ENCODE measurements at places on chromosomes 16 and 17.

DNA sequence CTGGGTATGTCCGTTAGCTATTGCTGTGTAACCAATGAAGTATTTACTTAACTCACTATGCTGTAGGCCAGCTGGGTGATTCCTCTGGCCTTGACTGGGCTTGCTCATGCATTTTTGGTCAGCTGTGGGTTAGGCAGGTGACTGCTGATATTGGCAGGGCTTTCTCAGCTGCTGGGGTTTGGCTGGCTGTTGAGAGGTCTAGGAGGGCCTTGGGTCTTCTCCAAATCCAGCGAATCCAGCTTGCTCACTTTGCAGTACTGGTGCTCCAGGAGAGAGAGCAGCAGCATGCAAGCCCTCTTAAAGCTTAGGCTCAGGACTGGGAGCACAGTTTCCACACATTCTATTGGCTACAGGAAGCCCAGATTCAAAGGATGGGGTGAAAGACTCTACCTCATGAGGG is 270.1 kb downstream of the PHKB start:
- DNase-seq, result no peak

DNA sequence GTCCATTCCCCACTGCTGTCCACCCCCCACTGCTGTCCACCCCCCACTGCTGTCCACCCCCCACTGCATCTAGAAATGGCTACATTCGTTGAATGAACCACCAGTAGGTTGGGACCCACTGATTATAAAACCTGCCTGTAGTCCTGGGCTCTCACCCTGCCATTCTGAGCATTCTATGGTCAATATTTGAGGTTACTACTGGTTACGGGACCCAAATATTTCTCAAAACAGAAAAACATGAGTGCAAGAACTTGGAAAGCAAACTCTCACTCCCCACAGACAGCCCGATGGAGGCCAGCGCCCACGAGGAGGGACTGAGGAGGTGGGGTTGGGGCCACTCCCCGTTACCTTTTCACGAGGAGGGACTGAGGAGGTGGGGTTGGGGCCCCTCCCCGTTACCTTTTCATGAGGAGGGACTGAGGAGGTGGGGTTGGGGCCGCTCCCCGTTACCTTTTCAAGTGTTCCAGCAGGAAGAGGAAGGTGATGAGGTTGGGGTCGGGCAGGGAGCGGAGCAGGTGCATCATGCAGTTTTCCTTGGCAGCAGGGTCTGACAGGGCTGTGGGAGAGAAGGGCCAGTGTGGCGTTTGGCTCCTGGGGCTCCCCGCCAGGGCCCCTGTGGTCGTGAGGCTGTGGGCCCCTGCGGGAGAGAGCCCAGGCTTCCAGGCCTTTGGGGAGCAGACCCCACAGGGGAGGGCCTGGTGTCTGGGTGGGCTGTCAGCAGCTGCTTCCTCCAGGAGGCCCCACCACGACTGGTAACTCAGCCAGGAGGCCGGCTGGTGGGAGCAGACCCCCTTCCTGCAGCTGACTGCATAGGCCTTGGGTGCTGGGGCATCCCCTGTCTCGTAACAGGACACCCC is 12.5 kb downstream of the TIMM22 start:
- no peak for DNase-seq

DNA sequence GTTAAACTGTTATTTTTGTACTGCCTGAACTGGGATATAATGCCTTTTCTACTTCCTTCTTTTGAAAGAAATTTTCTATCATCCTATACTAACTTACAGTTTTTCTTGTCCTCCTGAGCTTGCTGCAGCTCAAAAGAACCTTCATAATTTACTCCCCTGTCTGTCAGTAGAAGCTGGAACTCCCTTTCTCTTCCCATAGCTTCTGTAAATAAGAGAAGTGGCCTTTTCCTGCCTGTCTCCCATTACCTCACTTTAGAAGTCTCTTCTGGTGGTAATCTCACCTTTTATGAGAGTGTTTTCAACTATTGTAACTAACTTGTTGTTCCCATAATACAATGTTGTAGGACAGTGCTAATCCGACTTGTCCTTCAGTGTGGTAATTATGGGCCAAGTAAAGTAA is 246.7 kb upstream of the TBX2 start:
- DNase-seq, result no peak

GRCh38 chr17:74679374-74679773 is 33.3 kb downstream of the CD300LF start:
- no peak for DNase-seq

DNA sequence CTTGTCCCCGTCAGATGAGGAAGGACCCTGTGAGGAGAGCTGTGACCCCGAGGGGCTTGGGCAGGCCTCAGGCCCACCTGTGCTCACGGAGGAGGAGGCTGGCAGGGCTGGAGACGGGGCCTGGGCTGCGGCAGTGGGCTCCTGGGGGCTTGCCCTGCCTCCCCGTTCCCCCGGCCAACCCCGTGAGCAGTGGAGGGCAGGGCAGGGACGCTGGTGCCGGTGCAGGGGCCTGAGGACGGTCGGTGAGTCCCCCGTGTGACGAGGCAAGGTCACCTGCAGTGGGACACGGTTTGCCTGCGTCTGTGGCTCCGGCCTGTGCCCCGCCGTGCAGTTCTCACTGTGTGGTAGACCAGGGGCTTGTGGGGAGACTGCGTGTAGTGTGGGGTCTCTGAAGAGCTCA is 8.3 kb upstream of the RHOT2 start:
- no peak for DNase-seq

DNA sequence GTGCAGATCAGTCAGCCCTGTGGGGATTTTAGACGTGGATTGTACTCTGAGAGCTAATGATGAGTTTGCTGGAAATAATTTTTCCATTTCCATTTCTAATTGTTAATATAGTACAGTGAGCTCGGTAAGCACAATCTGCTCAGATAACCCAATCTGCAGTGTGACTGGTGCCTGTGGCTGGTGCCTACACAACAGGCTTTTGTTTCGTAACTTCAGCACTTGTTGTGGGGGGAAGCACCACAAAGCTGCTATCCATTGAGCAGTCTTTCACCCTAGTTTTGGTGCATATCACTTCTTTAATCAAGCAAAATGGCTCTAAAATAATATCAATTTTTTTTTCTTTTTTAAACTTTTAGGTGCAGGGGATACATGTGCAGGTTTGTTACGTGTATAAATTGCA is 534.9 kb upstream of the HSBP1 start:
- DNase-seq, result no peak

DNA sequence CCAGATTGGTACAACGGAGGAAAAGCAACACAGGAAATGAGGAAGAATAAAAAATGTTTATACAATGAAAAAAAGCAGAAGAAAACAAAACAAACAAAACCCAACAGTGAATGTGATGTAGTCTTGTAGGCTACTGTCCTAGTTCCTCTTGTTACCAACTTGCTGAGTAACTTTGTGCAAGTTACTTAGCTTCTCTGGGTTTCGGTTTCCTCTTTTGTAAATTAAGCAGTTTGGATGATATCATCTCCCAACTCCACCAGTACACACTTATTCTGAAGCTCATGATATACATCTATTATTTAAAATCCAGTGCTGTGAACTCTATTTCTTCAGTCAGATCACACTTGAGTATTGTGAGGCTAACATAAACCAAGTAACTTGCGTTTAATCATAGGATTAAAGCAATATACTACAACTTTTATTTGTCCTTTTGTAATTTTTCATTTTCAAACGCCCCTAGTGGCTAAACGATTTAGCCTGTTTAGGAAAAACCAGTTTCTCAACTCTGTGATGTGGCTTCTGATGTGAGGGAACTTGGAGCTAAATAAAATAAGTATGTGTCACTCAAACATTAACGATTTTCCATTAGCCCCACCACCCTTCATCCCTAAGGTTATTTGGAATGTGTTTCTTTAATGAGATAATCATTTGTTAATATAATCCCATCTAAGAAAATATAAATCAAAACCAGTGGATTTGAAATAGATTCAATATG is 1.4 kb upstream of the UNK start:
- DNase-seq, result peak; percentile 41

GRCh38 chr17:69170377-69170776 is 28.7 kb upstream of the ABCA6 start:
- no peak for DNase-seq

DNA sequence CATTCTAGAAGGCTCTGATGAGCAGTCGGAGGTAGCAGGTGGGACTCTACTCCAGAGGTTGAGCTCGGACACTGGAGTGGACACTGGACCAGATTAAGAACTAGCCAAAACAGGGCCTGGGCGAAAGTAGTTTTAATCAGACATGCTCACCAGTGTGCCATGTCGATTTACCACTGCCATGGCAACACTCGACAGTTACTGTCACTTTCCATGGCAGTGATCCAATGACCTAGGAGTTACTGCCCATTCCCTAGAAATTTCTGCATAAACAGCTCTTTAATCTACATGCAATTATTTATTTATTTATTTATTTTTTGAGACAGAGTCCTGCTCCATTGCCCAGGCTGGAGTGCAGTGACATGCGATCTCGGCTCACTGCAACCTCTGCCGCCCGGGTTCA is 7.2 kb upstream of the METTL9 start:
- DNase-seq, result no peak

DNA sequence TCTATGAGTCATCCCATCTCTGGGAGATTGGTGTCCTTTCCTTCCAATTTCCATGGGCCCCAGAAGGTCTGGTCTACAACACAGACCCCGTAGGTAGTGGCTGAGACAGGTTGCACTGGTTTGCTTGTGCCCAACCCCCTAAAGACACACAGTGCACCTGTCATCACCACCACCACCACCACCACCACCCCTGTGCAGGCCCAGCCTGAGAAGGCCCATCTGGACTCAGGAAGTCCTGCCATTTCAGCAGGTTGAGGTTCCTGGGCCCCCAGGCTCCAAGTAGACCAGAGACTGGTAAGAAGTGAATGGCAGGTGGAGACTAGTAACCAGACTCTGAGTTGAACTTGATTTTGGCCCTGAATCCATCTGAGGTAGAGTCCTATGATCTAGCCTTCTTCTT is 25.9 kb upstream of the PHB1 start:
- no peak for DNase-seq

- DNase-seq, result peak; percentile 55
These were observed 67.8 kb upstream of the AXIN2 start for GRCh38 chr17:65629234-65629690.

DNA sequence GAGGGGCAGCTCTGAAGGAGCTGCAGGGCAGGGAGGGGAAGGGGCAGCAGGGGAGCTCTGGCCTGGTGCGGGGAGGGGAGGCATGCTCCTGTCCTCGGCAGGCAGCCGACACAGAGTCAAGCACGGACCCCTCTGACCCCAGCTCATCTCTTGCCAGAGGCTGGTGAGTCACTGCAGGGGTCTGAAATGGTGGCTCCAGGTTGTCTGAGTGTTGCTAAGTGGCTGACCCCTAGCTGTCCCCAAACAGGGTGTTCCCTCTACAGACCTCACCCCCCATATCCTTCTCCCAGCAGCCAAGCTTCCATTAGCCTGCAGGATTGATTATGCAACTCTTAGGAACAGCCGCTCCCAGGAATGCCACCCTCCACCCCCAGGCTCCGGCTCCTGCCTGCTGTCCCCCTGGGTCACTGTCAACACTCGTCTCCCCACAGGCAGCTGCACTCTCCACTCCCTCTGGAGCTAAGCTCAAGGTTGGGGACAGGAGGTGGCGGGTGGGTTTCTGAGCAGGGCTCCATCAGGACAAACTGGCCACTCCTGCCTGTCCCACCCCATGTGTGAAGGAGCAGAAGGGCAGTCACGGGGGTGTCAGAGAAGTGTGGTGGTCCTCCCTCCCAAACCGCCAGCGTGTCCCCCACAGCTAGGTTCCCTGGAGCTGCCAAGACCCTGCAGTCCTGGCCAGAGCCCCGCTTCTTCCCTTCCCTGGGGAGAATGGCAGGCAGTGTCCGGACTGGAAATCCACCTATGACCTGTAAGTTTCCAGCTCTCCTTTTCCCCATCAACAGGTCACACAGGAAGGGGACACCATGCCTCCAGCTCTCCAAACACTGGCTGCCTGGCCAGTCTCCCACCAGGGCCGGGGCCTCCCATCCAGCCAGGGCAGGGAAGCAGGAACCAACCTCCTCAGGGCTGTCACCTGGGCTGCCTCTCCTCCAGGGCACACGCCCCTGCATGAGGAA is 1.0 kb downstream of the MYLK3 start:
- DNase-seq, result no peak

- no peak for DNase-seq
These were observed 16.1 kb downstream of the CMC2 start for GRCh38 chr16:80990577-80990976.

Measured in NCI-H1105 treated with DMSO at 0.1 percent for 48 hours (cell line).